ENCODE measurements at places on chromosomes 3 and 15.

- no peak for DNase-seq
Measured at GRCh38 chr3:113654851-113655250, 41.6 kb downstream of the USF3 start.

- DNase-seq = no peak
Measured at GRCh38 chr3:63847718-63848450, 15.7 kb downstream of the THOC7 start.

DNA sequence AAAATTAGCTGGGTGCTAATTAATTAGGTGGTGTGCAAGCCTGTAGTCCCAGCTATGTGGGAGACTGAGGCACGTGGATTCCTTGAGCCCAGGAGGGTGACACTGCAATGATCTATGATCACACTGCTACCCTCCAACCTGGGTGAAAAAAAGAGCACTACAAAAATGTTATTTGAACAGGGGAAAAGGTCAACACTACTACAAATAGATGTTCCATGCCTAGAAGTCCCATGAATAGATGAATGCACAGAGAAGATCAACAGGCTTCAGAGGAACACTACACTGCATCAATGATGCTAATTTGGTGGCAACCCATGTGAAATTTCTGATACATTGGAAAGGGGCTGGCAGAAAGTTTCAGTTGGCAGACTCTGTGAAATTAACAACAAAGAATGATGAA, 105.4 kb upstream of the FHIT start:
- no peak for DNase-seq

- DNase-seq = no peak
Measured at GRCh38 chr3:174356596-174356995, 502.5 kb upstream of the NAALADL2 start.

DNA sequence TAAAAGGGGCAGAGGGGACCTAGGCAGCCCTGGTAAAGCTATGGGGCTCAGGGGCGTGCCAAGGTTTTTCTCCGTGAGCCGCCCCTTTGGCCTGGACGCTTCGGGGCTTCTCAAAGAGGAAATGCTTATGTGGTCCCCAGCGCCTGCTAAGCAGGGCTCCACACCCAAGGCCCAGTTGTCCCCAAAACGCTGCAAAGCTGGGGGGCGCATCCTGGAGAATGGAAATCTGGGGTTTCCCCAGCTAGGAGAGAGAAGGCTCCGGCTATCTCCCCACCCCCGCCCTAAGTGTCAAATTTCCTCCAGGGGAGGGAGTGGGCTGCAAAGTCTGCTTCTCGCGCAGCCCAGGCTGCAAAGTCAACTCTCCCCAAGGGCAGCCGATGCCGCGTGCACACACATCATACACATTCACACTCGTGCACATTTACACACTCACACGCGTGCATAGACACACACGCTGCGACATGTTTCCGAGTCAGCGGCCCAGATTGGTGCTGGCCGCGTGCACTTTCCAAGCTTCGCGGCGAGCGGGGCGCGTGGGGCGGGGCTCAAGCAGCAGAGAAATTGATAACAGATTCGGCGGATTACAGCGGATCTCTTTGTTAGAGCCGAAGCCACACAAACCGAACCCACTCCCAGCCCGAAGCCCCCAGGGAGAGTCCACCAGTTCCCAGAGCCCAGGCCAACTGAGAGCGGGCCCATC, 4.5 kb downstream of the WNT5A start:
- no peak for DNase-seq

DNA sequence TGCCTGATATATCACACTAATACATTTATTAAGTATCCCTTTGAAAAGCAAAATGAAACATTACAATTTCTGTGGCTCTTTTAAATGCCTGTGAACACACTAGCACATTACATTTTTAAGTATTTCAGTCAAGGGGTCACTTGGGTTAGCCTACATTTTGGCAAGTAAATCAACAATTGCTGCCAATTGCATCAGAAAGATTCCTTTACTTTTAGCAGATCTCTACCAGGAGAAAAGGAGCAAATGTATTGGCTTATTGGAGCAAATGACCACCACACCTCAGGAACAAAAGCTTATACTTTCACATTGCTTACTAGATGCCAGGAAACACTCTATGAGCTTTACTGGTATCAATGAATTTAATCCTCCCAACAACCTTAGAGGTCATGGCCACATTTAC, 947.1 kb downstream of the FHIT start:
- no peak for DNase-seq

DNA sequence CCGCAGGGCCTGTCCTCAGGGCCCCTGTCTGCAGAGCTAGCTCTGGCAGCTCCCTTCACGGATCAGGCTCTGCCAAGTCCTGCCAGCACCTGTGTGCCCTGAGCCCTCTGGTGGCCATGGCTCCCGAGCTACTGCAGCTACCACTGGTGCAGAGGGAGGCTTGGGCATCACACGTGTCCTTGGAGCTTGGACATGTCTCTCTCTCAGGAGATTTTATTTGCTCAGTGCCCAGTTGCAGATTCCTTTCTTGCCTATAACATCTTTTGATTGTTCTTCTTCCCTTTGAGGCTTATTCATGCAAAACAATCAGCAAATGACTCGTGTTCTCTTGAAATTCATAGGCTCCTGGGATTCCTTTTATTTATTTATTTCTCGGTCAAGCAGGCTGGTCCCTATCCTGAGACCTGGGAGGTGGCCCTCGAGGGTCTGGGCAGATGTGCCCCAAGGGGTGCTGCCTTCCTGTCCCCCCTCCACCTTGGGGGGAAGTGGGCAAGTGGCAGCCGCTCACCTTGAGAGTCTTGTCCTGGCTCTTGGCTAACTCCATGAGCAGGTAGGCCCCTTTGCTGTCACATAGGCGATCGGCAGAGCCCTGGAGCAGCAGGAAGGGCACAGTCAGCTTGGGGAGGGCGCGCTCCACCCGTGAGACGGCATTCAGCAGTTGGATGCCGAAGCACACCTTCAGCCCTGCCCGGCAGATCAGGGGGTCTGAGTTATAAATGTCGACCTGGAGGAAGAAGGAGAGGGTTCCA, 21.9 kb downstream of the ABTB1 start:
- DNase-seq = peak; percentile 19

DNA sequence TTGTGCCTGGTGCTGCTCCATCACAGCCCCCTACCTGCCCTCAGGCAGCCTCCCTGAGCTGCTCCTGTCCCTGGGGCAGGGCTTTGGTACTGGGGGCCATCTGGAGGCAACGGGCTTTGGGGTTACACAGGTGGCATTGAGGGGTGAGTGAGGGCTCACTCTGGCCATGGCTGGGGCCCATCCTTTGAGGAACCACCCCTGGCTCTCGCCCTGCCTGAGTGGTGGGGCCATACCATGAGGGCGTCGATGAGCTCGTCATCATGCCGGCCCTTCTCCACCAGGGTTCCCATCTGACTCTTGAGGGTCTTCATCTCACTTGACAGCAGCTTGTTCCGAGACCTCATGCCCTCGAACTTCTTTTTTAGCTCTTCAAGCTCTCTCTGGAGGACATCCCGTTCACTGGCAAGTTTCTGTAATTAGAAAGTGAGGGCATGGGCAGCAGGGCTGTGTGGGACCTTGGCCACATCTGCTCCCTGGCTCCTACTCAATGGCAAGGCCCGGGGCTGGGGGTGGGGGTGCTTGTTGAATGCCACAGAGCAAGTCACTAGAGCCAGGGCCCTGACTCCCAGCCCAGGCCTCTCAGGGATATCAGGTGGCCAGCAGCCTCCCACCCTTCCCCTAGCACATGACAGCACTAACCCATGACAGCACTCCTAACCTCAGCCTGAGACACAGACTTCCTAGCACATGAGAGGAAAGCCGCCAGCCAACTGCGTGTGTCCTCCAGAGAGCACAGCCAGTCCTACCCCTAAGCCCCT, 33.5 kb downstream of the CCDC13 start:
- DNase-seq = no peak

DNA sequence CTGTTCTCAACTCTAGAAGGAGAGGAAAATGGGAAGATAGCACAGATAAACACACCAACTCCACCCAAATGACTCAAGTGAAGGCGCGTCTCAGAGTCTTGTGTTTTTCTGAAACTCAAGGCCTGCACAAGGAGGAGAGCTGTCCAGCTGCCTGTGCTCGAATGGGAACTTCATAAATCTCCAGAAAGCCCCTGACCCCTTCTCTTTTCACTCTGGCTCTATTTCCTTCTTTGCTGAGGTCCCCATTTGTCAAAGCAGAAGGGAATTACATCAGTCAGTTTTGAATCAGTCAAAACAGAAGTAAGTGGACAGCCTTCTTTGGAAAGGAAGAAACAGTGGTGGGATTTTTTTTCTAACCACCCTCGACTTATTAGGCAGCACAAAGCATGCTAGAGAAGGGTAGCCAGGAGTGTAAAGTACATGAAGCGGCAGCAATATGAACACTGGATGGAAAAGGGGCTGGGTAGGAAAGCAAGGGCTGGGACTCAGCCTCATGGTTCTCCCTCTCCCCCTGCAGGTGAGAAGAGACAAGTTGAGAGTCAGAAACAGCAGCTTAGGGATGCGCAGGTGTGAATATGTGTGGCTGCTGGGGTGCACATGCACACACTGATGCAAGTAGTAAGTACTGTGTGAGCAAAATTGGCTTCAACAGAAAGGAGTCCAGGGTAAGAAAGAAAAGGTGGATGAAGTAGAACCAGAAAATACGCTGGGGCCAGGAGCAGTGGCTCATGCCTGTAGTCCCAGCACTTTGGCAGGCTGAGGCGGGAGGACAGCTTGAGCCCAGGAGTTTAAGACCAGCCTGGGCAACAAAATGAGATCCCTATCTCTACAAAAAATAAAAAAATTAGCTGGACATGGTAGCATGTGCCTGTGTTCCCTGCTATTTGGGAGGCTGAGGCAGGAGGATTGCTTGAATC, 36.6 kb upstream of the MAGEF1 start:
- DNase-seq = no peak

GRCh38 chr3:195040773-195041520, 230.0 kb downstream of the XXYLT1 start:
- DNase-seq = no peak

- no peak for DNase-seq
Measured at GRCh38 chr15:65949491-65949890, 80.2 kb downstream of the RAB11A start.

DNA sequence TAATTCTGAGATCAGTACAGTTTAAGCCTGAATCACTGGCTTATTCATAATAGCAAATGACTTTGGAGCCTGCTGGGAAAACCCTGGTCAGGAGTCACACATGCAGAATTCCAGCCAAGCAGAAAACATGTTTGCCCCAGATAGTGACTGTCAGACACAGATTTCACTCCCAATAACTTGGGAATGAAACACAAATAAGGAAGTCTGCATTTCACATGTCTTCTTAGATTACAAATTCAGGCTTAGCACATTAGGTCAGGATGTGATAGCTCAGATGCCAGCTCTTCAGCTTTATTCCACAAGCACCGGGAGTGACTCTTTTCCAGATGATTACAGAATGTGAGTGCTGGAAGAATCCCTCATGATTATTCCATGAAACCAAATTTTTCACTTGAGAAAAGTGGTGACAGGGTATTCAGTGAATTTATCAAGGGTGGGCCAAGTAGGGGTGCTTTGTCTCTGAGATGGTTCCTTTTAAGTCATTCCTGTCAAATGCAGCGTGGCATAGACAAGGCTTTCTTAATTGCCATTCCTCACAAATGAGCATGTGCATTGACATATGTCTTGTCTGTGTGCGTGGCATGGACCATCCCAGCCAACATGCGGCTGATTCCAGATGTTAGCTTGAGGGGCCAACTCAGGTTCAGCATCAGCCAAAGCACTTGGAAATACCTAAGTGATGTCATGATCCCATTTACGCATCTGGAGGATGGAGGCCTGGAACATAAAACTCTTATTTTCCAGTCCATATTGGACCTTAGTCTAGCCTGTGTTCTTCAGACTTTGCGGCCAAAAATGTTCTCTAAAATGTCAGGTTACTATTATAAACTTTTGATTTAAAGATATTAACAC, 191.0 kb downstream of the EPHB1 start:
- DNase-seq = no peak

GRCh38 chr15:67783303-67783702, 42.0 kb upstream of the SKOR1 start:
- peak; percentile 17 for DNase-seq

- DNase-seq = peak; percentile 3
Measured at GRCh38 chr3:178385280-178385952, 150.8 kb upstream of the KCNMB2 start.

DNA sequence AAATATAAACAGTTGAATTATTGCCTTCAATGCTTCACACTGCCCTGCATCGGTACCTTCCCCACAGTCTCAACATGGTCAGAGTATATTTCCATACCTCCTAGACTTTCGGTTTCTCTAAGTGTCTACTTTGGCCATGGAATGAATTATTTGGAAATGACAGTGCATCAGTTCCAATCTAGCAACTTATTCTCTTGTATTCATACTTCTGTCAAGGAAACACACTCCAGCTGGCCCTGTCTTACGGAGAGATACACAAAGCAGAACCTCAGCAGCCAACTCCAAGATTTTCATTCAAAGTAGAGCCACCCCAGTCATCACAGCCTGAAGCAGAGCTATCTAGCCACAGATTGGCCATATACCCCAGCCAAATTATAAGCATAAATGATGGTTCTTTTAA, 518.4 kb upstream of the UBE2E2 start:
- DNase-seq = no peak

DNA sequence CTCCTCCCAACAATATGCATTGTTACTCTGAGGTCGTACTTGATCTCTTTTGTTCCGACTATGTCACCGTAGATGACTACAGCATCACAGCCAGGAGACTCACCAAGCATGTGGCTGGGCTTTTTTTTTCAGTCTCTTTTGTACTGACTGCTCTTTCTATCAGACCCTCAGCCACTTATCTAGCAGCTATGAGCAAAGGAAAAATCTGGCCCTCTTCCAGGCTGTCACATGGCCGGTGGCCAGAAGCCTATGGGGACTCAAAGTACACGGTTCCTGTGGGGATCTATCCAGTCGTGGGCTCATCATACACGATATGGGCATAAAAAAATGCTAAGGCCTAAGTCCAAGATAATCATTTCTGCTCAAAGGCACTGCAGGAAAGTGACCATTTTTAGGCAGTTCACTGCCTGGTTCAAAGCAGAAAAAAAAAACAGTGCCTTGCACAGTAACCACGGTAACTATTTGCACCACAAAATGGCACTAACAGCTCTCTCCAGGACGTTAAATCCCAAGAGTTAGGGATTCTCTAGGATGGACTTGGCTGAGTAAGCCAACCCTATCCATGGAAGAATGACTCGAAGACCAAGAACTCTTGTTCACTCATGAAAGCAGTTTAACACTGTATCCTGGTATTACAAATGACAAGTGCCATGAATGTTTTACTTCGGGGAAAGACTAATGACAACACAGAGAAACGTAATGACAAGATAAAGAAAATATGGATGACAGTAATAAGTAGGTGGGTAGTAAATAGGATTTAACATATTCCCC, 50.3 kb downstream of the SHQ1 start:
- DNase-seq = no peak

DNA sequence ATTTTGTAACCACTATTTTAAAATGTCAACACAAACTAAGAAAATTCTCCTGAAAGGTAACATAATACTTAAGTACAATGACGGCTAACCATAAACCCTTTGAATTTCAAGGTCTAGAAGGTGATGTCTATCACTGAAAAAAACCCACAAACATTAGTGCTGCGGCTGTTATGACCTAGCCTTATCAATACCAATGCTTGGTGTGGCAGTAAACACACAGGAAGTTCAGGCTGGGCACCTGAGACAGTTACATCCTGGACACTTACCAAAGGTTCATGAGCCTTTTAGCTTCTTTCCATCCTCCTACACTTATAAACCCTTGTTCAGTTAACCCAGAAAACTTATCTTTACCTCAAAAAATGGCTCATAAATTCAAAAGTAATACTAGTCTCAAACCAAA, 5.8 kb downstream of the HSPBAP1 start:
- DNase-seq = no peak
